Mesendoderm (in vitro differentiated cells): ENCODE measurements at places on chromosomes 3 and 15.
A peak's percentile ranks its signal among the peaks of the same experiment; 100 is the strongest.

- H3K4me1 ChIP-seq = no peaks in the 10 kb centered on the region
- no peaks in the 10 kb centered on the region for H3K36me3 ChIP-seq
- H3K27me3 ChIP-seq = no peaks in the 10 kb centered on the region
- DNase-seq = no peak
Observed at GRCh38 chr3:146337991-146338390, 87.1 kb upstream of the PLSCR4 start.

- no peak overlapping the region for H3K4me3 ChIP-seq
- no peaks in the 10 kb centered on the region for H3K27me3 ChIP-seq
- no peak for DNase-seq
- no peak overlapping the region for H3K27ac ChIP-seq
Observed at GRCh38 chr15:101052681-101053121, 133.5 kb downstream of the LRRK1 start.

GRCh38 chr3:89908711-89909213 lies 801.3 kb downstream of the EPHA3 start:
- H3K4me1 ChIP-seq = no peaks in the 10 kb centered on the region
- no peaks in the 10 kb centered on the region for H3K27me3 ChIP-seq
- H3K4me3 ChIP-seq = no peak overlapping the region
- no peak for DNase-seq
- H3K27ac ChIP-seq = no peak overlapping the region
- no peaks in the 10 kb centered on the region for H3K36me3 ChIP-seq

GRCh38 chr3:96863129-96863740 lies 48.8 kb downstream of the EPHA6 start:
- H3K27ac ChIP-seq = no peak overlapping the region
- H3K4me1 ChIP-seq = no peaks in the 10 kb centered on the region
- no peak overlapping the region for H3K4me3 ChIP-seq

GRCh38 chr3:126567696-126568438 lies 9.1 kb upstream of the C3orf22 start:
- H3K27ac ChIP-seq = no peak overlapping the region
- H3K4me1 ChIP-seq = no peaks in the 10 kb centered on the region
- no peaks in the 10 kb centered on the region for H3K27me3 ChIP-seq
- no peaks in the 10 kb centered on the region for H3K36me3 ChIP-seq
- H3K4me3 ChIP-seq = no peak overlapping the region
- DNase-seq = peak; percentile 42

GRCh38 chr15:41256577-41257038 lies 25.5 kb downstream of the CHP1 start:
- no peak for DNase-seq
- no peak overlapping the region for H3K27ac ChIP-seq
- no peaks in the 10 kb centered on the region for H3K36me3 ChIP-seq
- H3K4me1 ChIP-seq = no peaks in the 10 kb centered on the region
- no peaks in the 10 kb centered on the region for H3K27me3 ChIP-seq

DNA sequence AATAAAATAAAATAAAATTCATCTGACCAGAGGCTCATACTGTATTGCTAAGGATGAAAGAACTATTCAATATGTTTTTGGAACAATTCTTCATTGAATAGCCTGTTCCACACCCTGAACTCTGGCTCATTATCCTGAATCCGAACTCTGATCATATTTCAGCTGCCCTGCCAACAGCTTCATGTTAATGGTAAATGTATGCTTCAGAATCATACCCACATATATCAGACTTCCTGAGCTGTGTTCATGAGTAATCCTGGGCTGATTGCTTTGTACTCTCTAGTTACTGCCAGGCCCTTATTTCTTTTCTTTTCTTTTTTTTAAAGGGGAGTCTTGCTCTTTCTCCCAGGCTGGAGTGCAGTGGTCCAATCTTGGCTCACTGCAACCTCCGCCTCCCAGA lies 11.8 kb downstream of the INO80 start:
- no peaks in the 10 kb centered on the region for H3K36me3 ChIP-seq
- H3K4me3 ChIP-seq = no peak overlapping the region
- no peak overlapping the region for H3K27ac ChIP-seq
- DNase-seq = no peak
- H3K27me3 ChIP-seq = no peaks in the 10 kb centered on the region

DNA sequence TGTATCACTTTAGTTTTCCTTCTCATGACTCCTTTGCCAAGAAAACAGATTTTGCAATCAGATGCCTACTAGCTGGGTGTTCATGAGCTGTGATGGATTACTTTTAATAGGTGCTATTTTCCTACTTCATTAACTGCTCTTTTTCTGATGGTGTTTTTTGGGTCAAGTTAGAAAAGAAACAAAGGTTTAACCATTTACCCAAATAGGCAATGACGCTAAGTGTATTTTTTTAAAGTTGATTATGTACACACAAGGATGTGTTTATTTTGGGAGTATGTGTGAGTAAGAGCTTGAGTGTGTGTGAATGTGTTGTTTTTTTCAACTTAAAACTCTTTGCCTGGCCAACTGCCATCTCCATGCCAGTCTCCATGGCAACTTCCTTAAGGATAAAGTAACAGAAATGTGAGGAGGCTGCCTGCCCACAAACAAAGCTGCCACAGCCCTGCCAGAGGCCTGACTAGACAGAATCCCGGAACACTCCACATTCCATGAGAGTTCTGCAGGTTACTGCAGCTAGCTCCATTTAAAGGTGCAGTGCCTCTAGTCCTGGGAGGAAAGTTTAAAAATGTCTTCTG lies 215.6 kb upstream of the RBMS3 start:
- no peaks in the 10 kb centered on the region for H3K27me3 ChIP-seq
- no peaks in the 10 kb centered on the region for H3K4me1 ChIP-seq
- no peak overlapping the region for H3K4me3 ChIP-seq

DNA sequence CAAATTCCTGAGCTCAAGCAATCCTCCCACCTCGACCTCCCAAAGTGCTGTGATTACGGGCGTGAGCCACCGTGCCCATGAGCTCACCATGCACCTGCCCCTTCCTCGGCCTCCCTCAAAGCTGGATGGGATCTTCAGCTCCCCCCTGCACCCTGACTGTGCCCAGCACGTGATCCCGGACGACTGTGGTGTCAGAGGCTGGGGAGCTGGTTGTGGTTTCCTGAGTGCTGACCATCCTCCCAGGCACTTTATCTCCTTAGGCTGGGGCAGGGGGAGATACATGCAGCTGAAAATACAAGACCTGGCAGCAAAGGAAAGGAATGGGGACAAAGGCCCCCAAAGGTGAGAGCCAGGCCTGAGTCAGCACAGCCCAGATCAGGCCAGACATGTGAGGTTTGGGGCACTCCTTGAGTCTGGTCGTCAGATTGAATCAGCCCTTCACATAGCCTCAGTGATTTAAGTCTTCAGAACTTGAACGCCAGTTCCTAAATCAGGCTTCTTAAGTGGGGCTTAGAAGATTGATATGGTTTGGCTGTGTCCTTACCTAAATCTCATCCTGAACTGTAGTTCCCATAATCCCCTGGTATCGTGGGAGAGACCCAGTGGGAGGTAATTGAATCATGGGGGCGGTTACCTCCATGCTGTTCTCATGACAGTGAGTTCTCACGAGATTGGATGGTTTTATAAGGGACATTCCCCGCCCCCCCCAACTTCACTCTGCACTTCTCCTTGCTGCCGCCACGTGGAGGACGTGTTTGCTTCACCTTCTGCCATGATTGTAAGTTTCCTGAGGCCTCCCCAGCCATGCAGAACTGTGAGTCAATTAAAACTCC lies 35.8 kb downstream of the PRKCD start:
- peak; percentile 96 for DNase-seq
- no peaks in the 10 kb centered on the region for H3K36me3 ChIP-seq
- H3K4me3 ChIP-seq = no peak overlapping the region
- H3K27me3 ChIP-seq = no peaks in the 10 kb centered on the region

- H3K36me3 ChIP-seq = no peaks in the 10 kb centered on the region
- no peaks in the 10 kb centered on the region for H3K27me3 ChIP-seq
- no peak overlapping the region for H3K27ac ChIP-seq
Observed at GRCh38 chr3:158768881-158769543, 32.8 kb upstream of the MFSD1 start.

GRCh38 chr15:70245932-70246622 lies 148.4 kb upstream of the TLE3 start:
- no peaks in the 10 kb centered on the region for H3K27me3 ChIP-seq
- peaks cover 4% of the 10 kb centered on the region for H3K4me1 ChIP-seq
- H3K27ac ChIP-seq = no peak overlapping the region

GRCh38 chr15:67017311-67017710 lies 48.1 kb upstream of the SMAD3 start:
- H3K27ac ChIP-seq = no peak overlapping the region
- DNase-seq = no peak
- no peaks in the 10 kb centered on the region for H3K36me3 ChIP-seq
- H3K4me1 ChIP-seq = peaks cover 3% of the 10 kb centered on the region
- no peak overlapping the region for H3K4me3 ChIP-seq

DNA sequence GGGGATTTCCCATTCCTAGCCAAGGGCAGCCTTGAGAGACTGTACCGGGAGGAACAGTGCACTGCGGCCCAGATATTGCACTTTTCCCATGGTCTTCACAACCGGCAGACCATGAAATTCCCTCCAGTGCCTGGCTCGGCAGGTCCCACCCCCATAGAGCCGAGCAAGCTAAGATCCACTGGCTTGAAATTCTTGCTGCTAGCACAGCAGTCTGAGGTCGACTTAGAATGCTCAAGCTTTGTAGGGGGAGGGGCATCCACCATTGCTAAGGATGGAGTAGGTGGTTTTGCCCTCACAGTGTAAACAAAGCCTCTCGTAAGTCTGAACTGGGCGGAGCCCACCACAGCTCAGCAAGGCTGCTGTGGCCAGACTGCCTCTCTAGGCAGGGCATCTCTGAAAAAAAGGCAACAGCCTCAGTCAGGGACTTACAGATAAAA lies 156.3 kb downstream of the FRMD5 start:
- H3K36me3 ChIP-seq = no peaks in the 10 kb centered on the region
- DNase-seq = peak; percentile 68
- H3K27me3 ChIP-seq = no peaks in the 10 kb centered on the region
- no peaks in the 10 kb centered on the region for H3K4me1 ChIP-seq

DNA sequence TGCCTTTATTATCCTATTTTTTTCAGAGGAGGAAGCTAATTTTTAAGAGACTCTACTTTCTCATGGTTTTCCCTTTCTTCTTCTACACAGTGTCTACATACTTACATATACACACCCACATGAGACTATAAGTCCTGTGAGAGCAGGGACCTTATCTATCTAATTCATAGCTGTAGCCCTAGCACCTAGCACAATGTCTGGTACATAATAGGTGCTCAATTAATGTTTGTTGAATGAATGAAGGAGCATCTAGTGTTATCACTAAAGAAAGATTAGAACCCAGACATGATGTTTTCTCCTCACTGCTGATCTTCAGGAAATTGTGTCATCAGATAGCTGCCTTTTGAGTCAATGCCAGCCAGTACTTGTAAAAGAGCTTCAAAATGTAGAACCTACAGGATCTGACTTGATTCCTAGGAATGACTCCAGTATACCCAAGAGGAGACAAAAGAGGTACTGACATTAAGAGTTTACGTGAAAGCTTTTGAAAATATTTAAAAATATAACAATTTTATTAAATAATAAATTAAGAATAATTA lies 2.5 kb downstream of the SCG5 start:
- no peaks in the 10 kb centered on the region for H3K27me3 ChIP-seq
- H3K36me3 ChIP-seq = no peaks in the 10 kb centered on the region
- H3K4me3 ChIP-seq = no peak overlapping the region
- DNase-seq = no peak
- H3K4me1 ChIP-seq = peaks cover 5% of the 10 kb centered on the region
- no peak overlapping the region for H3K27ac ChIP-seq

DNA sequence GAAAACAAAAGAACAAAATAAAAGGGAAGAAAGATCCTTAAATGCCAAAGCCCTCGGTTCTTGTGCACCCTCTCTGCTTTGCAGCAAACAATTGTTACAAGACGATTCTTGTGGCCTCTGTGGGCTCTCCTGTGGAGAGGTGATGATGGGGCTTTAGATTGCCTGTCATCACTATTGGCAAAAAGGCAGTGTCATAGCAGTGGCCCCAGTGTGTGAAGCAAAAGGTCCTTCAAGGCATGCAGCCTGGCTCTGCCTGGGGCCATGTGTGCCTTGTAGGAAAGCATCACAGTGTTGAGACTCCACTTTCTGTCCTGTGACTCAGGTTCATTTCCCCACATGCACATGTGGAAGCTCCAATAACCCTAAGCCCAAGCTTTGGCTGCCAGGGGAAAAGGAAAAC lies 43.7 kb downstream of the POC1A start:
- no peaks in the 10 kb centered on the region for H3K36me3 ChIP-seq
- no peak overlapping the region for H3K4me3 ChIP-seq
- no peaks in the 10 kb centered on the region for H3K27me3 ChIP-seq
- DNase-seq = no peak
- no peaks in the 10 kb centered on the region for H3K4me1 ChIP-seq

- H3K4me3 ChIP-seq = no peak overlapping the region
- H3K27ac ChIP-seq = no peak overlapping the region
- H3K27me3 ChIP-seq = no peaks in the 10 kb centered on the region
- H3K36me3 ChIP-seq = no peaks in the 10 kb centered on the region
Observed at GRCh38 chr15:96276438-96277210, 53.9 kb upstream of the NR2F2 start.

GRCh38 chr15:48653913-48654670 lies 8.6 kb upstream of the FBN1 start:
- H3K27ac ChIP-seq = no peak overlapping the region
- no peaks in the 10 kb centered on the region for H3K36me3 ChIP-seq
- no peak for DNase-seq
- no peak overlapping the region for H3K4me3 ChIP-seq

- H3K27ac ChIP-seq = no peak overlapping the region
- H3K36me3 ChIP-seq = no peaks in the 10 kb centered on the region
- DNase-seq = no peak
- no peaks in the 10 kb centered on the region for H3K4me1 ChIP-seq
Observed at GRCh38 chr15:66211670-66212562, 41.6 kb downstream of the MEGF11 start.

DNA sequence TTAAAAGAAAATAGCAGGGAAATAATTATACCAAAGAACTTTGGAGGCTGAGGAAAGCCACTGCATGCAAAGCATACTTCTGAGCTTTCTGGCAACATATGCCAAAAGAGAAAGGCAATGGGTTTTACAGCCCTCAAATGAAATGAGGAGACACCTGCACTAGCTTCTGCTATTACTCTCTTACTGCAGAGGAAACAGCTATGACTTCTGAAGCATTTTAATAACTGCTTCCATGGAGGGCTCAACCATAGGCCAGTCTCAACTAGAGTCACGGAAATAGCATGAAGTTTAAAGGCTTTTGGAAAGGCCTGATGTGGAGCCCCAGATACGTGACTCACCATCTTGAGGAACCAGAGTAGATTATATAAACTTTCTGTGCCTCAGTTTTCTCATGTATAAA lies 114.8 kb downstream of the OXNAD1 start:
- no peaks in the 10 kb centered on the region for H3K36me3 ChIP-seq
- no peak for DNase-seq
- no peaks in the 10 kb centered on the region for H3K27me3 ChIP-seq
- H3K27ac ChIP-seq = no peak overlapping the region
- peaks cover 5% of the 10 kb centered on the region for H3K4me1 ChIP-seq
